ENCODE measurements at places on chromosomes 4 and X.

DNA sequence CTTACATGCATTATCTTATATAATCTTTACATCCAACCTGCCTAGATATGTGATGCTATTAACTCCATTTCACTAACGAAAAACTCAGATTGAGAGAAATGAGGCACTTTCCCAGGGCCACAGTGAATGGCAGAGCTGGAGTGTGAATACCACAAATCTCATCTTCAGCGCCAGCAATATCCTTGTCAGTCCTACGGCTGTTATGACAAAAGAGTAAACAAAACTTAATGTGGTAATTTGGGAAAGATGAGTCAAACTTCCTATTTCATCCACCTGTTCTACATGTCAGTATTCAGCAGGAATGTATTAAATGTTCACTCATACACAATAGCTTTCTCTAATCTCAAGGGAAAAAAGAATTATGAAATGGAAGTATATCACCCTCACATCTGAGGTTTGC is 56.9 kb downstream of the FAT1 start:
- DNase-seq, result no peak

- DNase-seq, result peak; percentile 30
Measured at GRCh38 chr4:118280501-118281218, 72.1 kb downstream of the PRSS12 start.

- no peak for DNase-seq
Measured at GRCh38 chrX:39828971-39829370, 268.8 kb downstream of the BCOR start.

- DNase-seq, result peak; percentile 34
Measured at GRCh38 chrX:153554519-153555167, 37.2 kb downstream of the ATP2B3 start.

DNA sequence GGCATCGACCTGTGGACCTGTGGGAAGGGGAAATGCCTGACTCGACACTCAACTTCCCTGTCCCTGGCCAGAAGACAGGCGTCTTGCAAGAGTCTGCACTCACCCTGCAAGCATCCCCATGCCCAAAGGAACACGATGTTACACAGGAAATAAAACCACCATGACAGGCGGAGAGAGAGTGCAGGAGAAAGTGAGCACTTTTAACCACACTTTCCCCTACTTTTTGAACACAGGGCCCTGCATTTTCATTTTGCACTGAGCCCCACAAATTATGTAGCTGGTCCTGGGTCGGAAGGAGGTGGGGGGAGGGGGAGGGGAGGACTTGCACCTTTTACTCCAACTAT is 13.8 kb upstream of the MAN2B2 start:
- no peak for DNase-seq

- DNase-seq, result no peak
Measured at GRCh38 chrX:110123331-110123782, 120.4 kb downstream of the TMEM164 start.

DNA sequence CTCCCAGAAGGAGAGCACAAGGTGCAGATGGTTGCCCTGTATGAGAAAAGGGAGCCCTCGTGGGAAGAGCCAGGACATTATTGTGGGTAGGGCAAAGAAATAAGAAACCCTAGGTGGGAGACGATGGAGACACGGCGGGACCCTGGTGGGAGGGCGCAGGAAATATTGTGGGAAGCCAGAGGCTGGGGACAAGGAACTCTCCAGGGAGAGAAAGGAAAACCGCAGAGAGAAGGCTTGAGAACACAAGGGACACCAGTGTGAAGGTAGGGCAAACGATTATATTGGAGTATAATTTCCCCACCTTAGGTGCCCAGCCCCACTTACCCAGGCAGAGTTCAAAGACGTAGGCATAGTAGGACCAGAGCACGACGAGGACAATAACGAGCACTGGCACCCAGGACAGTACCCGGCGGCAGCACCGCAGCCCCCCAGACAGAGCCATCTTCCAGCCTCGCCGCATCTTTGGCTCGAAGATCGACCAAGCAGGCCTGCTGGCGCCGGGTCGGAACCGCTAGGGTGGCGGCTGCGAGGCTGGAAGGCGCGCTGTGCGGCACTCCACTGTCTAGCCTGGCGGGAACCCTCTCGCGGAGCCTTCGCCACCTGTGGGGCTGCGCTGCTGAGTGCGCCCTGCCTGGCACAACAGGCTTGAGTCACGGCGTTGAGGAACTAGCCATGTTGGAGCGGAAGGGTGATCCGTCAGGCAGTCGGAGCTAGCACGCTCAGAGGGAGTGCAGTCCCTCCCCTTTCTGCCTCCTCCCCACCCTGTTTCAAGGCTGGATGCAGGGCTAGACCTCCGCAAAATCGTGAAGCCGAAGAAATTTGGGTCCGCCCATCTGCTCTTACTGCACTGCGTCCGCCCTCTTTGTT is at the start of gene ZDHHC15:
Gene ZDHHC15, minus strand, starts transcription at position 473 of the 867 bp plus-strand sequence. Its CDS starts 13 bp downstream, at position 460.
- peak; percentile 26 for DNase-seq

DNA sequence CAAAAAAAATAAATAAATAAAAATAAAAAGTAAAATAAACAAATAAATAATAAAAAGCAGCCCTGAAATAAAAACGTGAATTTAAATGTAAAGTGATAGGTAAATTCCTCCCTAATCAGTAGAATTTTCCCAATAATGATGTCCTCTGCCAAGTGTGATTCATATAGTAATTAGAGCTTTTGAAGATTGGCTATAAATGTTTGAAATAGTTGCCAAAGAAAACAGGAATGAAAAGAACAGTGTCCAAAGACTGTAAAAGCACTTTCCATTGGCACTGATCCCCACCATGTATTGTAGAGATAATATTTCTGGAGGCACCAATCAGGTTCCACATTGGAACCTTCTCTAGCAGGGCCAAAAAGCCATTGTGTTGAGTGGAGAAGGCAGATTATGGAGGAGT is 25.9 kb upstream of the SMARCAD1 start:
- no peak for DNase-seq

- DNase-seq, result no peak
Measured at GRCh38 chr4:117164338-117164737, 79.0 kb upstream of the TRAM1L1 start.

DNA sequence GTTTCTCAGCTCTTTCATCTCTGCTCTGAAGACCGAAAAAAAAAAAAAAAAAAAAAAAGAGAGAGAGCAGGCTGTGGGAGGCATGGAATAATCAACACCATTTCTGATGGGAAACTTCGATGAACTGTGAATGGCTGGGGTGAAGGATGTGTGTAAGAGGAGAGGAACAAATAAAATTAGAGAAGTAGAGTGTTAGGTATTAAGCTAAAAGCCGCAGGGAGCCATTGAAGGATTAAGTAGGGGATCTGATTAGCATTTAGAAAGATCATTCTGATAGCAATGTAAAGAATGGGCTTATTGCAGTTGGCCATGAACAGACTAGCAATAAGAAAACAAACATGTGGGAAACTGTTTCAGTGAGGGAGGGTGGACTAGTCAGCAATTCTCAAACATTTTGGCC is 33.6 kb upstream of the JADE1 start:
- DNase-seq, result no peak

- DNase-seq, result no peak
Measured at GRCh38 chr4:24813732-24814131, 18.4 kb downstream of the SOD3 start.

DNA sequence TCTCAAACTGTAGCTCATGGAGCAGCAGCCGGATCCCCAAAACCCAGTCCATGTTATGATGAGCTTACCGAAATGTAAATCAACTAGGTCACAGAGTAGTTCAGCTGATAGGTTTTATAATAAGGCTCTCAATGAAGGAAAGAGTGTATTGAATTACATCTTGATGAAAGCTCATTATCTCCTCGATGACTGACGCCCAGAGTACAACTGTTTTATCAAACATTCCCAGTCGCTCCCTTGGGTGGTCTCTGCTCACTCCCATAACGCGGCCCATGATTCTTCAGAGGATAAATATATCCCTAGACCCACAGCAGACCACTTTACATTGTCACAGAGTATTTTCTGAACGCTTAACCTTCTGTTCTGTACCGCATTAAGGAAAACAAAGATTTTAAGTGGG is 452.3 kb upstream of the GALNT7 start:
- no peak for DNase-seq

DNA sequence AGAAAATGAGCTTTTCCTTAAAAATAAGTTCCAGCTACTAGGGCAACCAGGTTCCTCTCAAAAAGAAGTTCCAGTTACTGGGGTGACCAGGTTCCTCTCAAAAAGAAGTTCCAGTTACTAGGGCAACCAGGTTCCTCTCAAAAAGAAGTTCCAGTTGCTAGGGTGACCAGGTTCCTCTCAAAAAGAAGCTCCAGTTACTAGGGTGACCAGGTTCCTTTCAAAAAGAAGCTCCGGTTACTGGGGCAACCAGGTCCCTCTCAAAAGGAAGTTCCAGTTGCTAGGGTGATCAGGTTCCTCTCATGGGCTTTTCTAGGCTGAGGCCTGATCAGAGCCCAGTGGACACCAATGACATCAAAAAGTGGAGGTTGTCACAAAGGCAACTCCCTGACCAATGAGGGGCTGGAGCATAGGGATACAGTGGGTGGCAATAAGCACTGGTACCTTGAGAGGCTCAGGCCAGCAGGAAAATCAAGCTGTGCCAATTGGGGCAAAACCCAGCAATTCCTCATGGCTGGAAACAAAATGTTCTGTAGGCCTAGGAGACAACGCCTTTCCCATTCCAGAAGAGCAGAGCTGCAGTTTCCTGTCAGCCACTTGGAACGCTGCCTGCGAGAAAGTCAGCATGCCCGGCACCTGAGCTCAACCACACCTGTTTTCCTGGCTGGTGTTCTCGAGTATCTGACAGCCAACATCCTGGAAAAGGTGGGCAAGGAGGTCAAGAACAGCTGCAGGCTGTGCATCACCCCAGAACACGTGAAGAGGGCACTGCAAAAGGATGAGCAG is 12.3 kb upstream of the SYTL5 start:
- DNase-seq, result no peak

DNA sequence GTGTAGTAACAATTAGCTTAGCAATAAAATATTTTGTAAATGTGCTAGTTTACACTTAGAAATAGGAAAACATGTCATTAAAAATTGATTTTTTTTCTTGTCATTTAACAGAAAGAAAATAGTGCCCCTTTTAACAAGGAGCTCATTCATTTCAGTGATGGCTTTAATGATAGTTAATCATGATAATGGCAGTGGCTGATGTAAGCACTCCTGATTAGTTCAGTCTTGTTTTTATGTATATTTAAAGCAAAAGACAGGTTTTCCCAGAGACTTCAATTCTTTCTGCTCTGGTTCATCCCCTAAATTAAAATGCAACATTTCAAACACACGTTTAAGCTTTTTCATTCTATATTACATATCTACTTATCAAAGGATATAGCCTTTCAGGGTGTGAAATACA is 1039.5 kb upstream of the PCDH7 start:
- DNase-seq, result no peak

GRCh38 chrX:16144420-16144819 is 21.1 kb downstream of the GRPR start:
- DNase-seq, result no peak

DNA sequence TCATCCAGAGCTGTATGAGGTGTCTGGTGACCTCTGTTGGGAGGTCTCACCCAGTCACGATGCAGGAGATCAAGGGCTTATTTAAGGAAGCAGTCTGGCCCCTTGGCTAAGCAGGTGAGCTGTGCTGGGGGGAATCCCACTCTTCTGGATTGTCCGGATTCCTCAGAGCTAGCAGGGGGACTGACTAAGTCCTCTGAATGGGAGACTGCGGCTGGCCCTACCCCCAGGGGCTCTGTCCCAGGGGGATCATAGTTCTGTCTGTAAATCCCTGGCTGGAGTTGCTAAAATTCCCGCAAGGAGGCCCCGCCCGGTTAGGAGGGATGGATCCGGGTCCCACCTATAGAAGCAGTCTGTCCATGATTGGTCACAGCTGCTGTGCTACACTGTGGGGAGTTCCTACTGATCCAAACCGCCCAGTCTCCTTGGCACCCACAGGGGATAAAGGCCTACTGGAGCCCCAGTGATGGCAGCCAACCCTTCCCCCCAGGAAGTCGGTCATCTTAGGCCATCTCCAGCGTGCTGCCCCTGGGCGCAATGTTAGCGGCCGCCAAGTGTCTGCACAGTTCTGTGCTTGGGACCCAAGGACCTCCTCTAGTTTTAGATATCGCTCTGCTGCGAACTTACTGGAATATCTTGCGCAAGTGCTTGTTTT is 118.2 kb upstream of the KLF8 start:
- DNase-seq, result no peak

- no peak for DNase-seq
Measured at GRCh38 chr4:128349921-128350320, 62.3 kb upstream of the PGRMC2 start.

DNA sequence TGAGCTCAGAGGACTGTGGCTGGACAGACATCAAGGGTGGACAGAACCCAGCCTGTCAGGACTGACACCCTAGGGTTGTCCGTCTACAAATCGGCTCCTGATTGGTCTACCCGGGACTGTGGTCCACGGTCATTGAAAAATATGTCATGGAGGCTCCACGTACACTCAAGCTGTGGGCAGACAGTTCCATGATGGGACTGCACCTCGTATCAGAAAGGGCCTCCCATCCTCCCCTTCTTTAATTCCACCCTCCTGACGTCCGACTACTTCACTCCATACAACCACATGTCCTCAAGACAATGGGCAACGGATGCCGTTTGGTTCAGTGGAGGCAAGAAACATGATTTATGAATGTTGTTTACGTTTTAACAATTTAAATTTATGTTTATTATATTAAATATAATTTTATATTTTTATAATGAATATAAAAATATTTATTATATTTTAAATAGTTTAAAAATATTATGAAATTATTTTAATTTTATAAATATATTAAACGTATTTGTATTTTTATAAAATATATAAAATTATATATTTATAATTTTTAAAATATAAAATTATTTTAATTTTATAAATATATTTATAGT is 58.0 kb upstream of the SHOX start:
- no peak for DNase-seq

DNA sequence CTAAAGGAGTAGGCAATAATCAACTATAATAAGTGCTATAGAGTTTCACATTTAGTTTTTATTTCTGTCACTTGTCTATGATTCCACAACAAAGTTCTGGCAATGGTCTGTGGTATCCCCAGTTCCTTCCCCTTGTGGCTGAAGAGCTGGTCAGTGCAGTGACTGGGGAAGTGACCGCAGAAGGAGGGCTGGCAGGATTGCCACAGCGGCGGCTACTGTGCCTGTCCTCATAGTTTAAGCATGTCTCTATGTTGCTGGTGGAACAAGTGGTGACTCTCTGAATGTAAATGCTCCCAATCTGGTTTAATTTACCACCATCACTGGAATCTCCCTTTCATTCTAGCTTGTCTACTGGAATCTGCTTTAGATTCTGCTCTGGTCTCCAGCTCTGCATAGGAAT is 170.6 kb upstream of the GK2 start:
- DNase-seq, result no peak

DNA sequence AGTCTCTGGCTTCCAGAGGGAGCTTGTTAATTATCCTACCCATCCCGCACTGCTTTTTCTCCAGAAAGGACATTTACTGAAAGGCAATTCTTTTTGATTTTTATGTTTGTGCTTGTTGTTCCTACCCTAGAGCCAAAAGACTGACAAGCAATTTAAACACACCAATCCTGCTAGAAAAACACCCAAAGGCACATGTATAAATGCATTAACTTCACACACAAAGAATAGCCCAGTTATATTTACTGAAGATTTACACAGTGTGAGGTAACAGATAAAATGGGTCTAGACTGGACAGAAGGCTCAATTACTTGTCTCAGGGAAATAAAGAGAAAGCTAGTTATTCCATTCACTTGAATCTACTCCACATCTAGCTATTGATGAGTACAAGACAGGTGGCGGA is 61.2 kb upstream of the NOCT start:
- DNase-seq, result no peak

Measured in activated CD4-positive, alpha-beta T cell treated with anti-CD3 and anti-CD28 coated beads, Interleukin-2, amount 50 U/mL, for 24 hours (primary cell).